H9 (cell line): ENCODE measurements at places on chromosomes 13 and 19. TPM values are rescaled to one million over a fixed set of nuclear protein-coding genes. Genes with fewer than 3 reads are reported as not detected.
A peak's percentile ranks its signal among the peaks of the same experiment; 100 is the strongest.

GRCh38 chr19:32680986-32681385 is 5.3 kb downstream of the RGS9BP start:
- peaks cover 15% of the 10 kb centered on the region; the same call in 1 of the 2 replicates for H3K27me3 ChIP-seq
- no peak for DNase-seq
- H3K36me3 ChIP-seq = no peaks in the 10 kb centered on the region
- no peak overlapping the region for H3K4me3 ChIP-seq
- no peak overlapping the region for H3K27ac ChIP-seq
- H3K4me1 ChIP-seq = no peaks in the 10 kb centered on the region

PROZ gene
- not detected in 2 replicates for total RNA-seq

DNA sequence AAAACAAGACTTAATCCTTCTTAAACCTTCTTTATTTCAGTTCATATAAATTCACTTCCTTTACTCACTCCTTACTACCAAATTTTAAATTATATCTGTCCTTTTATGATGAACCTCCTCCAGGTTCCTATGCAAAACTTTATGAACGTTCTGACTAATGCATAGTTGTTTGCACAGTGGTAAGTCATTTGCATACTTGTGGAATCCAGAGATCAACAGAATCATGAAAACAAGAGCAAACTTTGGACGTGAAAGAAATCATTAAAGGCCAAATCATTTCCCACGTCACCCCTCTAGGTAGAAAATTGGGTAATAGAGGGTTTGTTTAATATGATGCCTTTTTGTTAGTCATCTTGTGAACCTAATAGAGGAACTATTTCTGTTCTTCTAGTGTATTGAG is 32.3 kb upstream of the MYCBP2 start:
- no peaks in the 10 kb centered on the region for H3K4me1 ChIP-seq
- H3K27me3 ChIP-seq = no peaks in the 10 kb centered on the region
- DNase-seq = no peak
- H3K4me3 ChIP-seq = no peak overlapping the region
- H3K36me3 ChIP-seq = no peaks in the 10 kb centered on the region

CC2D1A gene
- 42.7 and 48.5 TPM in 2 replicates for total RNA-seq

DBP gene
- total RNA-seq = 11.4 and 12.6 TPM in 2 replicates

DNA sequence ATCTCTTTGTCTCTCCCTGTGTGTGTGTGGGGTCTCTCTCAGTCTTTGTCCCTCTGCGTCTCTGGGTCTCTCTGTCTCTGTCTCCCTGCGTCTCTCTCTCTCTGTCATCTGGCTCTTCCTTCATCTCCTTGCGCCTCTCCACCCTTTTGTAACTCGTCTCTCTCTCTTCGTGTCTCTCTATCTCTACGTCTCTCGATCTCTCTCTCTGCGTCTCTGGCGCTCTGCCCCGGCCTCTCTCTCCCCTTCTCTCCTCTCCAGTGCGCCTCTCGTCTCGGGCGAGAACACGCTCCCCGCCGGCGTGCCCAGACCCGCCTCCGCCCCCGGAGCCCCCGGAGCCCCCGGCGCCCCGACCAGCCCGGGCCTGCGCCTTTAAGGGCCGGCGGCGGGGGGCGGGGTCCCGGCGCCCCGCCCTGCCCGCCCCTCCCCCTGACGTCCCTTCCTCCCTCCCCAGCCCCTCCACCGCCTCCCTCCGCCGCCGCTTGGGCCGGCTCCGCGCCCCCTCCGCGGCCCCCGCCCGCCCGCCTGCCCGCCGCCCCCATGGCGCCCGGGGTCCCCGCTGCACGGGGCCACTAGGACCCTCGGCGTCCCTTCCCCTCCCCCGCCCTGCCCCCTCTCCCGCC is at the start of gene MARK4:
TSS of gene MARK4 (plus strand) at position 440 of the 620 bp plus-strand sequence. CDS start 318 bp downstream, outside the sequence.
- H3K4me3 ChIP-seq = peak within 1 kb of the TSS; percentile 87
- H3K27ac ChIP-seq = no peak within 1 kb of the TSS
- peak; percentile 69 for DNase-seq
- H3K4me1 ChIP-seq = no peaks in the 10 kb centered on the region
- H3K36me3 ChIP-seq = peaks cover 3% of the 10 kb centered on the region; the same call in 2 of the 3 replicates

ZNF480 gene
- total RNA-seq = 39.2 and 42.5 TPM in 2 replicates

- no peaks in the 10 kb centered on the region for H3K27me3 ChIP-seq
- H3K36me3 ChIP-seq = no peaks in the 10 kb centered on the region
These were observed 170.5 kb downstream of the SHISA2 start for GRCh38 chr13:25881136-25881926.

ZNF578 gene
- 5.1 and 5.3 TPM in 2 replicates for total RNA-seq

GRCh38 chr13:99527301-99527700 is 26.0 kb downstream of the TM9SF2 start:
- DNase-seq = no peak
- H3K36me3 ChIP-seq = peaks cover 19% of the 10 kb centered on the region
- H3K4me1 ChIP-seq = no peaks in the 10 kb centered on the region
- H3K27me3 ChIP-seq = no peaks in the 10 kb centered on the region
- H3K27ac ChIP-seq = no peak overlapping the region

GRCh38 chr19:56765137-56765536 is 75.4 kb downstream of the PEG3 start:
- no peaks in the 10 kb centered on the region for H3K4me1 ChIP-seq
- H3K4me3 ChIP-seq = no peak overlapping the region
- no peak for DNase-seq
- no peaks in the 10 kb centered on the region for H3K27me3 ChIP-seq
- peaks cover 37% of the 10 kb centered on the region for H3K36me3 ChIP-seq

BRSK1 gene
- 43.5 and 47.0 TPM in 2 replicates for total RNA-seq

DNA sequence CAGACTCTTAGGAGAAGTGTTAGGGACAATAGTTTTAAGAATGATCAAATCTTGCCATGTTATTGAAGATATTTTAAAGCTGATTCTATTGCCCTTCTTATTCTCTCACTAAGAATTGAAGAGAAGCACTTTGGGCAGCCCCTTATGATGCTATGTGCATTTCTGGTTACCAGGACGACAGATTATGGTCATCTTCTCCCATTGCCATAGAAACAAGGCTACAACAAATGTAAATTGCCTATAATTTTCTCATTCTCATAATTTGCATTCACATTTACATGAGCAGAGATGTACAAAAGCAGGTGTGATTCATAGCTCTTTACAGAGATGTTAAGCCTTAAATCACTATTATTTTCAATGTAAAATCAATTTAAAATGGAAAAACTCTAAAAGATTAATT is 137.3 kb upstream of the PCDH9 start:
- H3K4me3 ChIP-seq = no peak overlapping the region
- no peaks in the 10 kb centered on the region for H3K27me3 ChIP-seq
- H3K36me3 ChIP-seq = no peaks in the 10 kb centered on the region

GRCh38 chr19:756236-756635 is 5.3 kb downstream of the MISP start:
- H3K36me3 ChIP-seq = no peaks in the 10 kb centered on the region; the same call in 1 of the 2 replicates
- no peaks in the 10 kb centered on the region for H3K4me1 ChIP-seq
- H3K27ac ChIP-seq = no peak overlapping the region
- H3K4me3 ChIP-seq = no peak overlapping the region
- H3K27me3 ChIP-seq = no peaks in the 10 kb centered on the region

DNA sequence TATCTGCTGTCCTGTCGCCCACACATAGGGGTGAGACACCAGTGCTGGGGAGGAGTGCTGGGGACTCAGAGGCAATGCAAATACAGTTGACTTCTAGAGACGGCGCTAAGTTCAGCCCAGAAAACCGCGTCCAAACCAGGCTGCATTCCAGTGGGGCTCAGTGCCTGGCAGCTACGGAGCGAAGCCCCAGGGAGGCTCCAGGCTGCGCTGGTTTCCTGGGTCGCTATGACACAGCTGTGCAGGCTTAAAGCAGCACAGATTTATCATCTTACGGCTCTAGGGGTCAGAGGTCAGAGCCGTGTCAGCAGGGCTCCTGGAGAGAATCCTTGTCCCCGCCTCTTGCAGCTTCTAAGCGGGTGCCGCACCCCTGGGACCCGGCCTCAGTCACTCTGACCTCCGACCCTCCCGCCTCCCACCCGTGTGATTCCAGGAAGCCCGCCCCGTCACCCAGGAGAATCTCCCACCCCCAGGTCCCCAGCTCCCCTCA is 61.6 kb downstream of the ANKRD10 start:
- H3K27ac ChIP-seq = no peak overlapping the region
- H3K36me3 ChIP-seq = peaks cover 2% of the 10 kb centered on the region; the same call in 1 of the 2 replicates
- no peaks in the 10 kb centered on the region for H3K4me1 ChIP-seq
- no peaks in the 10 kb centered on the region for H3K27me3 ChIP-seq
- DNase-seq = no peak

- no peaks in the 10 kb centered on the region for H3K27me3 ChIP-seq
- no peaks in the 10 kb centered on the region for H3K36me3 ChIP-seq
- H3K27ac ChIP-seq = no peak overlapping the region
- no peak overlapping the region for H3K4me3 ChIP-seq
- no peak for DNase-seq
These were observed 75.9 kb upstream of the SCEL start for GRCh38 chr13:77459592-77459991.

DNA sequence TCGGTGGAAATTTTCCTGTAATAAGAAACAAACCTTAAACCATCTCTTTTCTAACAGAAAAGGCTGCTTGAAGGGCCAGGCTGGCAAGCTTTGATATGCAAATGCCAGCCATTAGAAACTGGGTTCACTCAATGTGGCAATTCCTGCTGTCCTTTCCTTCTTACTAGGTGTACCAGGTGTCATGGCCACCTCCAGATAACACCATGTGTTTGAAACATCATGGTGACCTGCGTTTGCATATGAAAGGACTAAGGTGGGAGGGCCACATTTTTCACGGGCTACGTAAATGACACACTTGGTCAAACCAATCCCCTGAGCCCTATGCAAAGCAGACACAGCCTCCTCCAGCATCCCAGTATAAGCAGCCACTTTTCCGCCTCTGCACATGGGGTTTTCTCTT is 789.1 kb upstream of the SLITRK5 start:
- H3K4me3 ChIP-seq = no peak overlapping the region
- H3K27ac ChIP-seq = no peak overlapping the region
- DNase-seq = peak; percentile 88
- H3K27me3 ChIP-seq = peaks cover 7% of the 10 kb centered on the region; the same call in 1 of the 2 replicates

KLK15 gene
- not detected in 2 replicates for total RNA-seq

DNA sequence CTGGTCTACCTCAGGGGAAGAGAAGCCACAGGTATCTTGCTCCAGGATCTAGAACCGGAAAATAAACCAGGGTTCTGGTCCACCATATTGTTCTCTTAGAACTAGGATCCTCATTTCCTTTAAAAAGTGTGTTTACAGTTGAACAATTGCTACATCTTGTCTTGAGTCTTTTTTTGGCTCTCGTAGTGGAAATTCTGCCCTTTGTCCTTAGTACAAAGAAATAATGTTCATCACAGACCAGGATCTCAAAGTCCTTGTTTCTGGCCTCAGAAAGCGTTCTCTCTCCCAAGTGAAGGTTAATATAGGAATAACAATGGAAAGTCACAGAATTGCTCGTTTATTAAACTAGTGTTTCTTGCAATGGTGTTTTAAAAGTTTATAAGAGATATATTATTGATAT is 20.8 kb downstream of the KLF2 start:
- no peaks in the 10 kb centered on the region for H3K27me3 ChIP-seq
- no peaks in the 10 kb centered on the region for H3K36me3 ChIP-seq
- no peak overlapping the region for H3K27ac ChIP-seq

LGALS4 gene
- 0.37 and 0.68 TPM in 2 replicates for total RNA-seq

GRCh38 chr19:51724543-51724942 is 752 bp upstream of the HAS1 start:
- H3K4me1 ChIP-seq = no peaks in the 10 kb centered on the region; the same call in 1 of the 2 replicates
- no peaks in the 10 kb centered on the region; the same call in 2 of the 3 replicates for H3K36me3 ChIP-seq
- H3K4me3 ChIP-seq = no peak overlapping the region
- H3K27me3 ChIP-seq = no peaks in the 10 kb centered on the region; the same call in 1 of the 2 replicates
- DNase-seq = no peak

DNA sequence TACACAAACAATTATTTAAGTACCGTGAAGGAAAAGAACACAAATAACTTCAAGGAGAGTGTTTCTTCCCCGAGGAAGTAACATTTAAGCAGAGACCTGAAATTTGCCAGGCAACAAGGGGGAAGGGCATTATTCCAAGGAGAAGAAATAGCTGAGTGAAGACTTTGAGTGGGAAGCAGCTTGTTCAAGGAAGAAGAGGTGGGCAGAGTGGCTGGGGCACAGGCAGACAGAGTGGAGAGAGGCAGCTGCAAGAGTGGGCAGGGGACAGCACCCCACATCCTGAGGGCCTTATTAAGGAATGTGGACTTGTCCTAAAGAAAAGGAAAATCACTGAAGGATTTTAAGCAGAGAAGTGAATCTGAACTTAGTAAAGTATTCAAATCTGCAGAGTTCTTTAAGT is 4.7 kb upstream of the DCLK1 start:
- no peak overlapping the region for H3K4me3 ChIP-seq
- no peaks in the 10 kb centered on the region for H3K4me1 ChIP-seq
- H3K27ac ChIP-seq = no peak overlapping the region
- DNase-seq = no peak
- H3K36me3 ChIP-seq = peaks cover 3% of the 10 kb centered on the region; the same call in 2 of the 3 replicates

DNA sequence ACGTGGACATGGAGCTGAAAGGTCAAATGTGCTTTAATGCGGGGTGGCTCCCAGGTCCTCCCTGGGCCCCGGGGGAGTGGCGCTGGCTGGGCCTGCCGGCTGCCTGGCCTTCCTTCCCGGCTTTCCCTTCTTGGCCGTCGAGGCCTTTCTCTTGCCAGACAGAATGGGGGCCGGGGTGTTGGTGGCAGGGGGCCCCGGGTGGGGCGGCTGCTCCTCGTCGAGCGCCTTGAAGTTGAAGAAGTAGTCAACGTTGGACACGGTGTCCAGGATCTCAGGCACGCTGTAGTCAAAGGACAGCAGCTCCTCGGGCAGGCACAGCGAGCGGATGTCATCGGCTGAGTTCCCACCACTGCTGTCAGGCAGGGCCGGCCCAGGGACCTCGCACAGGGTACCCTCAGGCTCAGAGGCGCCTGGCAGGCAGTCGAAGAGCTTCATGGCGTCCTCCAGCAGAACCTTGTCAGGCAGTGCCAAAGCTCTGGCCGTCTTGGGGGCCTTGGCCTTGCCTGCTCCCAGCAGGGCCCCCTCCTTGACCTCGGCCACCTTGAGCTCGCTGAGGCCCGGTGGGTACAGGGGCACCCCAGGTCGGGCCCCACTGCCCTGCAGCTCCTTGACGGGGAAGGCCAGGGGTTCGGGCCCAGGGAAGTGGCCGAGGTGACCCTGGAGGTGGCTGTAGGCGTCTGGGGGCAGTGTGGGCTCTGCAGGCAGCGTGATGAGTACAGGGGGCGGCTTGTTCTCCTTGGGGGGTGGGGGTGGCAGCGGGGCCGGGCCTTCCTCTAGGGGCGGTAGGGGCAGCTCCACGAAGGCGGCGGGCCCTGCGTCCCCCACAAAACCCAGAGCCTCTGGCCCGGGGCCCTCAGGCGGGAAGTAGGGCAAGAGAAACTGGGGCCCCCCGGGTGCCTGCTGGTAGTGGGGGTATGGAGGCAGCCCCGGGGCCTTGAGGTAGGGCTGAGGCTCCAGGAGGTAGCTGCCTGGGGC is 1.3 kb downstream of the PRR22 start:
- no peak for DNase-seq
- peaks cover 26% of the 10 kb centered on the region for H3K36me3 ChIP-seq
- no peak overlapping the region for H3K27ac ChIP-seq
- H3K27me3 ChIP-seq = no peaks in the 10 kb centered on the region

- H3K4me3 ChIP-seq = no peak overlapping the region
- H3K27me3 ChIP-seq = no peaks in the 10 kb centered on the region
- DNase-seq = no peak
- H3K4me1 ChIP-seq = no peaks in the 10 kb centered on the region
- H3K27ac ChIP-seq = no peak overlapping the region
These were observed 11.9 kb downstream of the FBXL3 start for GRCh38 chr13:77014906-77015685.
